ENCODE measurements at places on chromosomes 1 and 21.
A peak's percentile ranks its signal among the peaks of the same experiment; 100 is the strongest.

GRCh38 chr1:112508278-112509004, at the start of gene WNT2B:
Gene WNT2B (plus strand): TSS chr1:112508965. CDS start chr1:112509263, 298 bp downstream.
- DNase-seq: peak; percentile 30

DNA sequence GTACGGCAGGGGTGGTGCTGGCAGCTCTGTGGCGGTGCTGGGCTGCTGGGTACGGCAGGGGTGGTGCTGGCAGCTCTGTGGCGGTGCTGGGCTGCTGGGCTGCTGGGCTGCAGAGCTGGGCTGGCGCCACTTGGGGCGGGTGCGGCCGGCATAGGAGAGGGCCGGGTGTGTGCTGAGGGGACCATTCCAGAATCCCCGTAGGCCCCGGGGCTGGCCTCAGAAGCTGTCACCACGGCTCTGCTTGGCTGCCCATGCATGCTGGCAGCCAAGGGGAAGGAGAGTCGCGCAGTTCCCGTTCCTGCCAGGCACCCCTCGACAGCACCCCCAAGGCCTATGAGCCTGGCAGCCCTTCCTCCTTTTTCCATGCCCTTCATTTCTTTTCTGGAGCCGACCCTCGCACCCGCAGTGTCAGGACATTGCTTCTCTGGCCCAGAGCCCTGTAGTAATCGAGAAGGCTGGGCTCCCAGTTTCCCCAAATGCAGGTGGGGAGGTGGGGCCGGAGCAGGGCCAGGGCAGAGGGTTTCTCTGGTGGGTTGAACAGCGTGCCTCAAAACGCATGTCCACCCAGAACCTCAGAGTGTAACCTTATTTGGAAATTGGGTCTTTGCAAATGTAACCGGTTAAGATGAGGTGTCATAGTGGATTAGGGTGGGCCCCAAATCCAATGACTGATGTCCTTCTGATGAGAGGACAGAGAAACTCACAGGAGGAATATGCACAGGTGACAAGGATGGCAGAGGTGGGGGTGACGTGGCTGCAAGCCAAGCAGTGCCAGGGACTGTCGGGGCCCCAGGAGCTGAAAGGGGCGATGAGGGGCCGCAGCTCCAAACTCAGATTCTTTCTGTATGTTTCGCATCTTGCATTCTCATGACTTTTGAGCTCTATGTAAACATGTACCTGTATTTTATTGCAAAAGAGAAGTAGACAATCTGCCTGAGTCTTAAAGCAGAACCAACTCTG, 71.0 kb upstream of the ACTRT2 start:
- no peak for DNase-seq

DNA sequence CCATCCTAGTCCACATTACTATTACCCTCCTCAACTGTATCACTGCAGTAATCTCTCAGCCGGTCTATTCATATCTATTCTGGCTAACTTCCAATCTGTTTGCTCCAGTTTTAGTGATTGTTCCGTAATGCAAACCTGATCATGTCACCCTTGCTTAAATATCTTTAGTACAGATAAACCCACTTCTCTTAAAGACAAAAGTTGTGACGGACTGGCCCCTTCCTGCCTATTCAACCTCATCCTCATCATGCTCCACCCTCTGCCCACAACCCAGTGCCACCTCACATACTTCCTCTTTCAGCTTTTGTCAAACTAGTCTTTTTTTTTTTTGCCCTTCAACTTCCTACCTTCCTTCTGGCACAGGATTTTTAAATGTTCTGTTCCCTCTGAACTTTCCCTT, 2.8 kb upstream of the C1orf162 start:
- no peak for DNase-seq

GRCh38 chr1:40986328-40986783, 6.9 kb downstream of the CTPS1 start:
- DNase-seq: no peak

- no peak for DNase-seq
Measured at GRCh38 chr1:5812295-5812694, 179.9 kb downstream of the NPHP4 start.

- no peak for DNase-seq
Measured at GRCh38 chr21:27505516-27505915, 538.6 kb upstream of the ADAMTS5 start.

- no peak for DNase-seq
Measured at GRCh38 chr1:117802531-117803257, 126.7 kb downstream of the GDAP2 start.

DNA sequence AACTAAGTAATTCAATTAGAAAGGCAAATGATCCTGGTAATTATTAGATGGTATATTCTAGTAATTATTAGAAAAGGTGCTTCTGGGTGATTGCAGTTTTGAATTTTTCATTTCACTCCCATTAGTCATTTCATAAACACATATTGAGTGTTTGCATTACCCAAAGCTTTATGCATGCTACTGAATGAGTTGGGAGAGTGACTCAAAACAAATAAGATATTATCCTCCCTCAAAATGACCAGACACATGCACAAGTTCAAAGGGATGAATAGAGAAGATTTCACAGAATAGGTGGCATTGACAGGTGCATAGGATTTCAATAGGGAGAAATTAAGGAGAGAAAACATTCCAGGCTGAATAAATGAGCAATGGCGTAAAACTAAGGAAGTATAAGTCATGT, 84.7 kb downstream of the PHTF1 start:
- no peak for DNase-seq

- no peak for DNase-seq
Measured at GRCh38 chr1:182147136-182147820, 85.8 kb upstream of the ZNF648 start.

GRCh38 chr1:61490924-61491323, 234.0 kb downstream of the TM2D1 start:
- no peak for DNase-seq

- DNase-seq: no peak
Measured at GRCh38 chr1:41950820-41951219, 32.1 kb upstream of the HIVEP3 start.

DNA sequence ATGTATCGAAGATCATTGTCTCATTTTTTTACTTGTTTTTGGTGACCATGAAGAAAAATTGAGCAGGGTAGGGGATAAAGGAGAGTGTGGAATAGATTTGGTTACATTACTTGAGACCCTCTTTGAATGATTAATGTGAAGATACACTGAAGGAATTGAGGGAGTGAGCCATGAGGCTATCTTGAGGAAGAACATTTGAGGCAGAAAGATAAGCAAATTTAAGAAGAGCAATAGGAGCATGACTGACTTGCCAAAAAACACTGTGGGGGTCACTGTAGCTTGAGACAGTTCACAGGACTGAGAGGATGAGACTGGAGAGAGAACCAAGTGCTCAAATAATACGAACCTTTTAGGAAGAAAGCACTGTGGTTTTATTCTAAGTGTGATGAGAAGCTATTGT, 43.1 kb upstream of the PTPRC start:
- DNase-seq: no peak

- DNase-seq: no peak
Measured at GRCh38 chr1:97654876-97655585, 265.8 kb downstream of the DPYD start.

- no peak for DNase-seq
Measured at GRCh38 chr1:151401125-151401788, 1.9 kb downstream of the PSMB4 start.

All from NCI-H526 treated with DMSO at 0.1 percent for 48 hours (cell line).